Nasal cavity respiratory epithelium epithelial cell of viscerocranial mucosa (primary cell): ENCODE measurements at places on chromosomes 3 and 15. TPM values are rescaled to one million over a fixed set of nuclear protein-coding genes. Genes with fewer than 3 reads are reported as not detected.

Gene TRPM1
- under 0.01 and 0.68 TPM in 2 replicates for total RNA-seq

Gene C15orf39
- 2.7 and 15.6 TPM in 2 replicates for total RNA-seq

Gene NEK11
- 4.4 and 8.0 TPM in 2 replicates for total RNA-seq

Gene IREB2
- total RNA-seq, result 17.8 and 32.7 TPM in 2 replicates

Gene MB21D2
- 6.5 and 7.8 TPM in 2 replicates for total RNA-seq

Gene FMN1
- total RNA-seq, result 0.34 and 3.0 TPM in 2 replicates

Gene TEX55
- total RNA-seq, result not detected in 2 replicates

Gene CADM2
- total RNA-seq, result 0.28 TPM in 1 of 2 replicates, not detected in the other
